Activated CD4-positive, alpha-beta T cell treated with anti-CD3 and anti-CD28 coated beads, Interleukin-2, Interleukin-4, amounts not matched to agents 100 ng/mL and 50 ng/mL, durations not matched to agents 16 hours and 8 hours (primary cell): ENCODE measurements at places on chromosomes 6 and 20.

- DNase-seq = no peak
Measured at GRCh38 chr6:3961581-3962215, 112.5 kb downstream of the FAM50B start.

GRCh38 chr6:166559662-166560061 lies 26.8 kb downstream of the RAMACL start:
- DNase-seq = no peak

- DNase-seq = peak; percentile 33
Measured at GRCh38 chr20:61896058-61896961, 169.4 kb downstream of the TAF4 start.

DNA sequence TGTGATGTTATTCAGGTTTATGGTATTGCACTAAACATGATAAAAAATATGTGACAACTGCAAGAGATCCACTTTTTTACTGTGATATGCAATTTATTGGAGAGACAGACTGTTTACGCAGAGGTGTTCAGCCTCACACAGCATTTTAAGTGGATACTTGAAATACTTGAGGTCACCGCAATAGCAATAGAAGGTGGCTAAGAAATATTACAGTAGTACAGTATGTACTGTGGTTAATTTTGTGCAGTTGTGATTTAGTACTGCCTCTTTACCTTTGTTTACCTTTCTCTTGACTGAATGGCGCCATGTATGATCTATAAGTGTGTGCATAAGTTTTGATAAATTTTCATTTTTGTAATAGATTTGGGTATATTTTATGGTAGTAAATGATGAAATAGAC lies 17.4 kb downstream of the MACROD2 start:
- DNase-seq = no peak

DNA sequence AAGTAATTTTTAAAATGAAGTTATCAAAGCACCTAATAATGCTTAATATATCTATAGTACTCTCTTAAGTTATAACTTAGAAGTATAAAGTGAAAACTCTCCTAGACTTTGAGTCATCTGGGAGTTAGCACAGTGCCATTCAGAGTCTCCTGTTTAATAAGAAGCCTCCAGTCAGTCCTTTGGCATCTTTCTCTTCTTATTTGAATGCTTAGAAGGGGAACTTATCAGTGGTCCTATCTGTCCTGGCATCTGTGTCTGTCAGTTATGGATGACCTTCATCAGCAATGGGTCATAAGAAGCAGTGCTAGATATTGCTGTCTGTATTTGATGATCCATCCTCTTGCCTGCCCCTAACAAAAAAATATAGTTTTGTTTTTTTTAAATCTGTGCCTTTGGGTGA lies 15.2 kb downstream of the TMEM200A start:
- DNase-seq = no peak

DNA sequence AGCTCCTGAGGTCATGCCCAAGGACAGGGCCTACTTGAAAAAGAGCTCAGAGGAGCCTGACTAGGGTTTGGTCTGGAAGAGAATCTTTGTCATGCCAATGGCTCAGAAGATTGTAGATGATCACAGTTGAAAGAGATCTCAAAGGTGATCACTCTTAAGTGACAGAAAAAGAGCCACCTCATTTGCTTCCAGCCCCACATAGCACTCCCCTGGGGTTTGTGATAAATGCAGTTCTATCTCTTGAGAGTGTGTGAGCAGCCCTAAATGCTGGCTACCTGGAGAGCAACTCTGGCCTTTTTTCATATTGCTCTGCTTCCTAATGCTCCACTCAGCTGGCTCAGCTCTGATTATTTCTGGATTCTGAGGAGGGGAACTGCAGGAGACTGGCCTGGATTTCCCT lies 39.3 kb downstream of the KLHL32 start:
- no peak for DNase-seq
